Bone marrow (tissue), 2 donors: ENCODE measurements at places on chromosomes 6 and 20.

DNA sequence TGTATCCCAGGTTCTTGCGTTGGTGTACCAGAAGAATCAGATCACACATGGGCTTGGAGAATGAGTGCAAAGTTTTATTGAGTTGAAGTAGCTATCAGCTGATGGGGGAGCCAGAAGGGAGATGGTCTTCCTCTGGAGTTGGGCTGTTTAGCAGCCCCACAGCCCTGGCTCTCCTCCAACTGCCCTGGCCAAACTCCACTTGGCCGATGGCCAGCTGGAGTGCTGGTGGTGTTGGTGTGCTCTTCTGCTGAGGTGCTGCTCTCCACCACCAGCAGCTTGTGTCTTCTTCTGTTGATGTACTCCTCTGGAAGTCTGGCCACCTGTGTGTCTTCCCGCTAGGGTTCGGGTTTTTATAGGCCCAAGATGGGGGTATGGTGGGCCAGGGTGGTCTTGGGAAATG is 172.8 kb downstream of the TINAG start:
- DNase-seq, result no peak

DNA sequence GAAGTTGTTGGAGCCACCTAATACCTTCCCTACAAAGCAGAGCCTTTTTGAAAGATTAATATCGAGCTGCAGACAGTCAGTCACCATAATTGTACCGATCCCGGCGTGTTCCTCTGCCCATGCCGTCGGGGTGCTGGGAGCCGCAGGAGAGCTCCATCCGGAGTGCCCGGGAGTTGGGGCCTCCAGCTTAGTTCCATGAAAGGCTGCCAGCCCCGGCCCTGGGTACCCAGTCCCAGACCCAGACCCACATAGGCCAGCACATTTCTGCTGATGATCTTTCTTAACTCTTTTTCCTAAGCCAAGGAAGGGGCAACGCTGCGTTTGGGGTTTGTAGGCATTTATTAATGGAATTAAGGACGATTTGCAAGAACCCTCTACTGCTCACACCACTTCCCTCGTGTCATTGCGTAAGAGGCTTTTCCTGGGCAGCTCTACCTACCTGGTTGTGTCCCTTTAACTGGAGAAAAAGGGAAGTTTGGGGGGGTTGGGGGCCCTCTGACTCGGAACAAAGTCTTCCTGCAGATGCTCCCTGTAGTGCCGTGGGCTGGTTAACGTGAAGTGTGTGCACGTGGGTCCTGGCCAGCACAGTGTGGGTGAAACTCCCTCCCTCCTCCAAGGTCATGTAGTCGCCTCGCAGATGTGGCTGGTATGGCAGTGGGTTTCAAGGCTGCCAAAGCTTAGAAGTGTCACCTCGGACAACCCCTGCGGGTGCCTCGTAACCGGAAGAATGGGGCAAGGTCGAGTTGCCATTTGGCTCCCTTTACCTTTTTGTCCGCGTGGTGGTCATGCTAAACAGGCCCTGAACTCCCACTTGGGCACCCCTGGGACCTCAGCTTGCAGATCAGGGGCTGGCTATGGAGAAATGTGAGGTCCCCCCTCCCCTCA is 54.3 kb upstream of the APCDD1L start:
- DNase-seq, result no peak

DNA sequence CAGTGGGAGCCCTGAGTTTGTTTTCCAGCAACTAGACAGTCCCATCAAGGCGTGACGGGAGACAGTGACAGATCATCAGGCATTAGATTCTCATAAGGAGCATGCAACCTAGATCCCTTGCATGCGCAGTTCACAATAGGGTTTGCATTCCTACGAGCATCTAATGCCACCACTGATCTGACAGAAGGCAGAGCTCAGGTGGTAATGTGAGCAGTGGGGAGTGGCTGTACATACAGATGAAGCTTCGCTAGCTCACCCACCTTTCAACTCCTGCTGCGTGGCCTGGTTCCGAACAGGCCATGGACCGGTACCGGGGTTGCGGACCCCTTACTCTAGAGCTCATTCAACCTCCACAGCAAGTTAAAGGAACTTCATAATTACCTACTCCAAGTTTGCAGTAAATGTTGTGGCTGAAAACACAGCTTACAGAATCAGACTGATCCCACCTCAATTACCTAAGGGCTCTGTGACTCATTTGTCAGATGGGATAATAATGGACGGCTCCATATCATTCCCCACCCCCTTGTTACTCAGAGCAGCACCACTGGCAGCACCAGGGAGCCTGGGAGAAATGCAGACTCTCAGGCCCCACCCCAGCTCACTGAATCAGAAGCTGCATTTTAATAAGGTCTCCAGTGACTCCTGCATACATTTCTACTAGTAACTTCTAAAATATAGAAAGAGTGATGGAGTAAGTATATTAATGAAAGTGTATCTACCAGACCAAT is 15.7 kb downstream of the PXMP4 start:
- DNase-seq, result no peak

- peak; percentile 62 for DNase-seq
These were observed 732 bp upstream of the STXBP5 start for GRCh38 chr6:147203311-147204059.

GRCh38 chr6:1070085-1070521 is 241.8 kb upstream of the FOXQ1 start:
- DNase-seq, result no peak

DNA sequence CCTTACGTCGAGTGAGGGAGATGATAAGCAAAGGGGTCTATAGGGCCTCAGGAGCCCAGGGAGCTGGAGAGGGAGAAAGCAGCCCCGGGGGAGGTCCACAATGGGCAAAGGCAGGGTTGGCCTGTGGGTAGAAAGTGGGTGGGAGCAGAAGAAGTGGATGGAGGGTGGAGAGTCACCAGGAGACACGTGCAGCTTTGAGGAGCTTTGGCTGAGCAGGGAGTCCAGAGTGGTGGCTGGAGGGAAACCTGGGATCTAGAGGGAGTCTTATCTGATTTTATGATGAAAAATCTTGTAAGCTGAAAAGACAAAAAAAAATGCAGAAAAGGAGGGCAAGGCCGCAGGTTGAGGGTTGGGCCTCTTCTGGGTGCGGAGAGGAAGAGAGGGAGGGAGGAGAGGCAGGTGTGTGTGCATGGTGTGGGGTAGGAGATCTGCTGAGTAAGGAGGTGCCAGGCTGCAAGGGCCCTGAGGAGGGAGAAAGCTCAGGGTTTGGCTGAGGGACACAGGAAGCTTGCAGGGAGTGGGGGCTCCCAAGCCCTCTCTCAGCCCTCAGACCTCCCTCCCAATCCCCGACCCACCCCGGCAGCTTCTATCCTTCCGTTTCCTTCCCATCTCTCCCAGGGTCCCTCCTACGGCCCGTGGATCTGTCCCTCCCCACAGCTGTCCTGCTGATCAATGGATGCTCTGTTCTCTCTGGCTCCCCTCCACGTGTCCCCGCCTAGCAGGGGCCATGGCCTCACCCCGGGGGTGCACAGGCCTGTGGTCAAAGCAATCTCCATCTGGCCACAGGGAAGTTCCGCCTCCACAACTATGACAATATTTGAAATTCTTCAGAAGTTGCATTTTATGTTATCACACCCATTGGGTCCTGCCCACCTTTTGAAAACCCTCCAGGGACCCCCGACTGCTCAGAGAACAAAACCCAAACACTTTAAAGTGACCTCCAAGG is 17.1 kb upstream of the BPI start:
- DNase-seq, result no peak

DNA sequence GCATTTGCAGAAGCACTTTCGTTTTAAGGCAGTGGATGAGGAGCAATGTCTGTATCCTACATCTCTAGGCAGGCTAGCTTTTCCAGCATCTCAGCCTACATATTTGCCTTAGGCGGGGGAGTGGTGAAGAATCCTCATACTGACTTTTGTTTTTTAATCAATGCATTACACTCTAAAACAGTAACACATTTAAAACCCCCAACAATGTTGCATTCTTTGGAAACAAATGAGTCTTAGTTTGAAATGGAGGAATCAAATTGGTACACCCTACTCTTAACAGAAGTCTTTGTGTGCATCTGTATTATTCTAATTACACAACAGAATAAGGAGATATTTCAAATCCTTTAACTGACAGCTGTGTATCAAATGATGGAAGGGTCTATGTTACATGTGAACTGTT is 9.0 kb downstream of the NKAIN2 start:
- no peak for DNase-seq

- DNase-seq, result no peak
These were observed 23.5 kb downstream of the TM9SF4 start for GRCh38 chr20:32132911-32133549.

DNA sequence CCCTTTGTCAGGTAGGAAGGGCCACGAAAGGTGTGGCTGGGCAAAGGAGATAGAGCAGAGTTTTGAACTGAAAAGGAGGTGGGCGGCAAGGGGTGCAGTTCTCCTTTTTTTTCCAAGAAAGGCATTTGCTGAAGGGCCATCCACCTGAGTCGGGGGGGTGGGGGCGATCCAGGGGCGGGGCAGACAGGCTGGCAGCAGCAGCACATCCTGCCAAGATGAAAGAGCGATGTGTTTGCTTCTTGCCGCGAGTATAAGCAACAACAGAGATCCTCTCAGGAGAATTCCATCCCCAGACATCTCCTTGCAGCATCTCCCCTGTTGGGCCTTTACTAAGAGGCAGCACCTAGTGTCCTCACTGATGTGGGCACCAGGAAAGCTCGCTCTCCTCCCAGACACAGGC is 516.5 kb downstream of the CD83 start:
- DNase-seq, result no peak

DNA sequence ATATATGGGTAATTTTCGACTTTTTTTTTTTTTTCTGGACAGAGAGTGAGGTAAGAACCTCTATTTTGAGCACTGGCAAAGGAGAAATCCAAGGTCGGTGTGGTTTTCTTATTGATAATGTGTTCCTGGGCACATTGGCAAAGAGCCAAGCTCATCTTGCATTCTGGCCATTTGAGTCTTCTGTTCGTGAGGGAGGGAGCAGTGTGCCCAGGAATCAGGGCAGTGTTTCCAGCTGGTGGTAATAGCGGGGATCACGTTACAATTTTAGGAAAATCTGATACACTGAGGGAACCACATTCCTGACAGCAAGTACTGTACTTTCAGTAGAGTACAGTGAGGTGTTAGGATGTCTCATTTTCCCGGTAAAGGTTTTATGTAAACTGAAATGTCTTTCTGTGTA is 442.3 kb upstream of the MAP3K7 start:
- no peak for DNase-seq

- DNase-seq, result no peak
These were observed 12.6 kb downstream of the ANKEF1 start for GRCh38 chr20:10047427-10047826.

DNA sequence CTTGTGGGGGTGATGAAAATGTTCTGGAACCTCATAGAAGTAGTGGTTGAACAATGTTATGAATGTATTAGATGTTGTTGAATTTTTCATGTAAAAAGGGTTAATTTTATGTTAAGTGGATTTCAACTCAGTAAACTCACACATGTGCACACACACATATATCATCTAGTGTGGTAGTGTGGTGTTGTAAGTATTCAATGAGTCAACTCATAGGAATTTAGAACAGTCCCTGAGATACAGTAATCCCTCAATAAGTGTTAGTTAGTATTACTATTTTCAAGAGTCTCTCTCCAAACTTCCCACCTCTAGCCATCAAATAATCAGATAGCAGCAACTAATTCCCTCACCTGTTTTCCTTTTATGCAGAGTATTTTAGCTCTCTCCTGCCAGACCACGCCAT is 563.1 kb upstream of the JARID2 start:
- DNase-seq, result no peak

GRCh38 chr6:129490521-129491255 is 219.3 kb downstream of the ARHGAP18 start:
- DNase-seq, result peak; percentile 91

DNA sequence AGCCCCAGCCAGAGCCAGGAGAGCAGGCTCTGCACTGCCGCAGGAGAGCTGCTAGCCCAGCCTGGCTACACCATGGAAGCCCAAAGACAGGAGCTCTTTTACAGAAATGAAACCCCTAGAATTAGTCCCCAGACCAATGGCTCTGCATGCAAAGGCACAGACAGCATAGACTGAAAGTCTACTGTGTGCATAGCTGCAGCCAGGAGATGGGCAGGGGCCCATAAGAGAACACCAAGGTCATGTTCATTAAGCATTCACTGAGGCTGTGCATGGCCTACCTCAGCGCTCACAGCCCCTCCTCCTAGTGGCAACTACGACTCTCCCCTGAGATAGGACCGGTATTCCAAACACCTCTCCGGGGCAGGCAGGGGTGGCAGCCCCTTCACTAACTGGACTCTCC is 34.9 kb downstream of the SNX5 start:
- DNase-seq, result no peak

- DNase-seq, result no peak
These were observed 164.3 kb upstream of the MLN start for GRCh38 chr6:33967966-33968724.

DNA sequence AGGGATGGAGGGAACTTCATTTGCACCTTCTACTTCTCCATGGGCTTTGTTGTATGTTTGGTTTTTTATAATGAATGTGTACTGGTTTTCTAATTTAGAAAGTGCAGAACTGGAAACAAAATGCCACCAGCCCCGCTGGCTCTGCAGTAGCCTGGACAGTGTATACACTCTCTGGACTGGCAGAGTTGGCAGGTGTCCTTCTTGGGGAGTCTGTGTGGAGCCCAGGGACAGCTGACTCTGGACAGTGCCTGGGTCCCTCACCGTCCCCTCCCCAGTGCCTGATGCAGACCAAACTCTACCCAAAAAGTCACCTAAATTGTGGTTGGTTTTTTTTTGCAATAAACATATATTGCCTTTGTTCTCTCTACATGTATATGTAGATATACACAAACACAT is 91.0 kb downstream of the SLC2A10 start:
- DNase-seq, result no peak

DNA sequence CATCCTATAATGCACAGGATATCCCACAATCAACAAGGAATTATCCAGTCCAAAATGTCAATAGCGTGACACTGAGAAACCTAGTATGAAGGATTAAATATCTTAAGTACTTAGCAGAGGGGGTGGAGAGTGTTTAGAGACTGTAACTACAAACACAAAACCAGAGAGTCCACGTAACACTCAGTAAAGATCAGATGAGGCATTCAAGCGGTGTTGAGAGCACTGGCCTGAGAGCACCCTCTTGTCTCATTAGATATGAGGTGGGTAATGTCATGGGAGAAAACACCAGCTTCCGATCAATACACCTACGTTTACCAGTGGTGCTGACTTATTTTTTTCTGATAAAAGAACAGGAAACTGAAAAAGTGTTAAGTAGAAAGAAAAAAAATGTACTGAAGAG is 2.3 kb downstream of the FAM184A start:
- DNase-seq, result no peak

- DNase-seq, result no peak
These were observed 855.8 kb upstream of the CITED2 start for GRCh38 chr6:140230282-140230681.

DNA sequence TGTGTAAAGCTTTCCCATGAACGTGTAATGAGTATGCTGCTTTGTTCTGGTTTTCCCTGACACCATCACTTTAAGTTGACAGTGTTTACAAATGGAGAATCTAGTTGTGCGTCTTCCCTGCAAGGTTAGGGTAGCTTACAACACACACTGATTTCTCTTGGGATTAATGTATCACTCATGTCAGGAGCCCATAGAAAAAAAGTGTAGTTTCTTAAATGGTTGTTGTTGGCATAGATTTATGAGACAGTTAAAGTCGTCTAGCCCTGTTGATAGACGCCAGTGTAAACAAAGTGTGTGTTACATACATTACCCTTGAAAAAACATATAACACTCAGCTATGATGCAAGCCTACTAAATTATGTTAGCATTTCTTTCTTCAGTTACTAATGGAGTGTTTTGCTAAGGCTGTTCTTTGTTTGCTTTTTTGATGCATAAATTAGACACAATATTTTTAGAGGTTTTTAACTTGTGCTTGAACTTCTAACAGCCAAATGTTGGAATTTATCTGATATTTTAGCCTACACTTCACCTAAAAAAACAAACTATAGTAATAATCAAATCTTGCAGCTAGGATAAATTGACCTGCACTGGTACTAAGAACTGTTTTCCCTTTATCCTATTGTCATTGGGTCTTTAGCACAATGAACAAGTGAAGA is 88.6 kb downstream of the RNF217 start:
- no peak for DNase-seq
